ENCODE measurements at places on chromosomes 13 and 19.

DNA sequence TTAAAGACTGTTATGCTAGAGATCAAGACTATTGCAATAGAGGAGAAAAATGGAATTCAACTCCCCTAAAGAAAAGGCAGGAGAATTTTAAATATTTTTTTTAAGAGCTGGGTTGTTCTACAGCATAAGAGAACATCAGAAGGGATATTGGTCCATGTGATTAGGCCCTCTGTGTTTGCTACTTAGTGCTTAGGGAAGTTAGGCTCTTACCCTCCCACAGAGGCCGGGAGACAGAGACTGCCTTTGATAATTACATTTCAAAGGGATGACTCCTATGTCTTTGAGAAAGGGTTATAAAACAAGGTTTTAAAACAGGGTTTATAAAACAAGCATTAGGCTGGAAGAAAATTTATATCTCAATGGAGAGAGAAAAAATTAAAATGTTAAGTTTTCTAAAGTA is 1248.1 kb upstream of the PCDH20 start:
- DNase-seq, result no peak

- DNase-seq, result no peak
Observed at GRCh38 chr19:27892500-27892899, 1320.5 kb downstream of the UQCRFS1 start.

DNA sequence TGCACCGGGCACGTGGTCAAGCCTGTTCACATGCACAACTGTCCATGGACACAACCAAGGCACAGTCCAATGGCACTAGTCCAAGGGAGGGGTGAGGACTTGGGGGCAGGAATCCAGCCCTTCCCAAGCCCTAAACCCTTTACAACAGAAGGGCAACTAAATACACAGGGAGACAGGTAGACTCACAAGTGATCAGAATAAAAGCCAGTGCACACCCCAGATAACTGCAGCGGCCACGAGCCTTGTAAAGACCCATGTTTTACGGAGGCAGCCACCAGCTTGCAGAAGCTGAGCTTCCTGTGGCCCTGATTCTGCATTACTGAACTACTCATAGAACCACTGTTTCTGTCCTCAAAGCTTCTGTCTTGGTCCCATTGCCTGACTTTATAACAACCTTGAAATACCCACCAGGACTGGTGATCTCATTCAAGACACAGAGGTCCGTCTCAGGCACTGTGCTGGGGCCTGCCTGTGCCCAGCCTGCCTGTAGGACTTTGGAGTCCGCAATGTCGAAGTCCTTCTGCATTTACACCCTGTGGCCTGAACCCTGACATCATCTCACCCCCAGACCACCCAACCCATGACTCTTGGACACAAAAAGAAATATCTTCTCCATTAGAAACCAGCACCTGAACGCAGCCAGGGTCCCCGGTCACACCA is 181.2 kb downstream of the COL4A1 start:
- no peak for DNase-seq

GRCh38 chr19:14544977-14545715 is 15.8 kb downstream of the TECR start:
- DNase-seq, result no peak

GRCh38 chr19:862581-863314 is 3.3 kb downstream of the CFD start:
- DNase-seq, result peak; percentile 69

DNA sequence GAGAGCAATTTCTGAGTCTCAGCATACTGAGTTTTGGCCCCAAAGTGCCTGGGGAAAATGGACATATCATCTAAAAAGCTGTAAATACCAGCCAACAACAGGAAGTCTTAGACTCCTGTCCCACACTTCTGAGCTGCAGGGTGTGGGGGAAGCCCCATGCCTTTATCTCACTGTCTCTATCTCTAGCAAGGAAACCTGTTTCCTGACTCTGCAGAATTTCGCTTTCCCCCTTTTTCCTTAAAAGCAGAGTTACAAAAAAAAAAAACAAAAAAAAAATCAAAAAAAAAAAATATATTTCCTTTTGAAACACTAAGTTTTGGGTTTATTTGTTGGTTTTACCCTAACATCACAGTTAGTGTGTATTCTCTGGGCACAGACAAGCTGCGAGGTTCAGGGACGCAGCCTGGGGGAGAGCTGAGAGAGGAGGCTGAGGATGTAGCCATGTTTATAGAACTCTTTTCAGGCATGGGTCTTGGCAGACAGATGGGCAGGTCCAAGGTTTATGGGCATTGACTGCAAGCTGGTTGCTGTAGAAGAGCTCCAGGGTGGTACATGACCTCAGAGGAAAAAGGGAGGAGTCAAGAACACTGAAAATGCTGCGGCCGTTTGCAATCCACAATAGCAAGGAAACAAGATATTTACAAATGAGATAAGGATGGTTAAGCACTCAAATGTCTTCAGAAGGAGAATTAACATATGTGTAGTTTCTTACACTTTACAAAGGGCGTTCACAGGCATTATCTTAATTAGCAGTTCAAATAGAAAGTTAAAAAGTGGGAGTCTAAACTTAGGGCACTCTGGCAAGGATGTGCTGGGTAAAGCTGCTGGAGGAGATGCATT is 4.9 kb downstream of the MBNL2 start:
- DNase-seq, result no peak

- DNase-seq, result no peak
Observed at GRCh38 chr19:2758601-2759313, 18.9 kb upstream of the SLC39A3 start.

- DNase-seq, result no peak
Observed at GRCh38 chr19:45574526-45574925, 10.1 kb downstream of the OPA3 start.

GRCh38 chr13:55361141-55361540 is 1779.6 kb upstream of the PRR20A start:
- no peak for DNase-seq

GRCh38 chr19:16527334-16527935 is 14.8 kb downstream of the CHERP start:
- no peak for DNase-seq

Data from stimulated activated CD4-positive, alpha-beta T cell treated with anti-CD3 and anti-CD28 coated beads, Interleukin-15, amount 100 ng/mL, for 48 hours (primary cell).